T-cell (primary cell): ENCODE measurements at places on chromosomes 11 and 22.

DNA sequence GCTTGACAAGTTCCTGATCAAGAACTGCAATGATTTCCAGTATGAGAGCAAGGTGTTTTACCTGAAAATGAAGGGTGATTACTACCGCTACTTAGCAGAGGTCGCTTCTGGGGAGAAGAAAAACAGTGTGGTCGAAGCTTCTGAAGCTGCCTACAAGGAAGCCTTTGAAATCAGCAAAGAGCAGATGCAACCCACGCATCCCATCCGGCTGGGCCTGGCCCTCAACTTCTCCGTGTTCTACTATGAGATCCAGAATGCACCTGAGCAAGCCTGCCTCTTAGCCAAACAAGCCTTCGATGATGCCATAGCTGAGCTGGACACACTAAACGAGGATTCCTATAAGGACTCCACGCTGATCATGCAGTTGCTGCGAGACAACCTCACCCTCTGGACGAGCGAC, 12.0 kb downstream of the YWHAH start:
- peaks cover 55% of the 10 kb centered on the region for H3K4me1 ChIP-seq
- H3K36me3 ChIP-seq, result no peaks in the 10 kb centered on the region
- no peak overlapping the region for H3K4me3 ChIP-seq
- H3K27me3 ChIP-seq, result no peaks in the 10 kb centered on the region

GRCh38 chr11:44765676-44766075, 38.9 kb downstream of the TSPAN18 start:
- DNase-seq, result no peak
- no peak overlapping the region for H3K4me3 ChIP-seq
- no peak overlapping the region for H3K27ac ChIP-seq
- peaks cover 3% of the 10 kb centered on the region for H3K27me3 ChIP-seq

DNA sequence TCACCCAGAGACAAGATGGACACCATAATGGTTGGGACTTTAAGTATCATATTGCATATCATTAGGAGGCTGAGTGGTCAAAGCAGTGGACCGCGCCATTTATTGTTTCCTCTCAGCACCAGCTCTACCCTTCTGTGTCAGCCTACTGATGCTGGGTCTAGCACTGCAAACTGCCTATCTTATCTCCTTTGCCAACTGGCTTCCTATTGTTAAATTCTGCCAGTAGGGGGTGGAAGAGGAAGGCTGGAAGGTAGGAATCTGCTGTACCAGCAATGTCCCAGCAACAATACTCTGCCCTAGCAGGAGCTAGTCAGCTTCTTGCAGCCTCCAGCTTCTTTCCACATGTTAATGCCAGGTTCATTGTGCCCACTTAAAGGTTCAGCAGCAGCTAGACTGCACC, 367.1 kb upstream of the PDGFD start:
- H3K36me3 ChIP-seq, result no peaks in the 10 kb centered on the region
- H3K4me3 ChIP-seq, result no peak overlapping the region
- H3K4me1 ChIP-seq, result no peaks in the 10 kb centered on the region
- no peaks in the 10 kb centered on the region for H3K27me3 ChIP-seq
- no peak overlapping the region for H3K27ac ChIP-seq
- no peak for DNase-seq

GRCh38 chr11:83760932-83761331, 474.8 kb upstream of the CCDC90B start:
- H3K27ac ChIP-seq, result no peak overlapping the region
- H3K36me3 ChIP-seq, result no peaks in the 10 kb centered on the region
- no peak overlapping the region for H3K4me3 ChIP-seq
- H3K27me3 ChIP-seq, result no peaks in the 10 kb centered on the region
- DNase-seq, result no peak
- no peaks in the 10 kb centered on the region for H3K4me1 ChIP-seq

DNA sequence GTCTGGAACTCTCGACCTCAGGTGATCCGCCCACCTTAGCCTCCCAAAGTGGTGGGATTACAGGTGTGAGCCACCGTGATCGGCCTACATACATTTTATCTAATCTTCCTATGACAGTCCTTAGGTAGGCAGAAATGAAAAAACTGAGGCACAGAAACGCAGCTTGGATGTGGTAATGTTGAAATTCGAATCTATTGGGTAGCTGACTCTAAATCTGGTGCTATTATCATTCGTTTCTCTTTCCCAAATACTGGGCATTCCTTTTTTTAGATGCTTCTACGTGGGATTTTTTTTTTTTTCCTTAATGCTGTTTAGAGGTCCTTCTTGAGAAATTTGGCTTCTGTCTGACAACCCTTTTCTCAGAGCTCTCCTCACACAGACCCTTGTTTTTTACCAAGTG, 41.5 kb downstream of the FCHSD2 start:
- H3K4me3 ChIP-seq, result no peak overlapping the region
- DNase-seq, result no peak
- H3K36me3 ChIP-seq, result no peaks in the 10 kb centered on the region
- no peak overlapping the region for H3K27ac ChIP-seq
- H3K27me3 ChIP-seq, result no peaks in the 10 kb centered on the region

DNA sequence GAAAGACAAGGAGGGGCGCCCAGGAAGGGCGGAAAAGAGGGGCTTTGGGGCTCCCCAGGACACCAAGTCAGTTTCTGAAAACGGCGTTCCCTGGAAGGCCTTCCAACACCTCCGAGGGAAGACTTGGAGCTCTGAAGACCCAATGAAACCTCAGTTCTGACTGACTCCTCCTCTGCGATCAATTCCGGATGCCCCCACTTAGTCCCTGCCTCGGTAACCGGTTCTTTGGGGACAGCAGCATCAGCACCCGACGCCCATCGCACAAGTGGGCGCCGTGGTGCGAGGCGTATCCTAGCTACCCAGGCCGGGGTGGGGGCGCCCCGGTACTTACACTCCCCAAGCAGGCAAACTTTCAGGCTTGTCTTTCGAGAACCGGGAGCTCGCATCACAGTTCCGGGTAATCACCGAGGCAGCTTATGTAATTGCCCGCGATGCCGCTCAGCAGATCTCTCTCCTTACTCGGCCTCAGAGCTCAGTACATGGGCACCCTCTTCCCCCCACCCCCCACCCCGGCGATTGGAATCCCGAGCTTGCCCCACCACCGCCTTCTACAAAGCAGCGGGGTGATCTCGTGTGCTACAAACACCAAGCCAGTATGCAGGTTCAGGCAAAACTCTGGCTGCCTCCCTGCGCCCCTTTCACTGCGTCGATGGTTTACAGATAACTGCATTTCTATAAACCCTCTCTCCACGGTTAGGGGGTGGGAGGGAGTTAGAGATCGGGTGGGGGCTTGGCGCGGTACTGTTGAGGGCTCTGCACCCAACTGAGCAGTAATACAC, 2.0 kb downstream of the TENM4 start:
- no peaks in the 10 kb centered on the region for H3K36me3 ChIP-seq
- DNase-seq, result no peak
- H3K4me1 ChIP-seq, result no peaks in the 10 kb centered on the region
- no peak overlapping the region for H3K27ac ChIP-seq
- H3K27me3 ChIP-seq, result peaks cover 49% of the 10 kb centered on the region

- DNase-seq, result peak; percentile 46
- no peak overlapping the region for H3K27ac ChIP-seq
- peaks cover 7% of the 10 kb centered on the region for H3K4me1 ChIP-seq
- no peak overlapping the region for H3K4me3 ChIP-seq
Measured at GRCh38 chr11:9759519-9760192, 95.8 kb downstream of the SWAP70 start.

GRCh38 chr11:22681281-22681812, 14.9 kb downstream of the GAS2 start:
- no peaks in the 10 kb centered on the region for H3K4me1 ChIP-seq
- no peak for DNase-seq
- H3K27ac ChIP-seq, result no peak overlapping the region
- H3K4me3 ChIP-seq, result no peak overlapping the region
- H3K36me3 ChIP-seq, result no peaks in the 10 kb centered on the region
- peaks cover 3% of the 10 kb centered on the region for H3K27me3 ChIP-seq
